Caco-2 (cell line): ENCODE measurements at places on chromosomes 7 and 10.
A peak's percentile ranks its signal among the peaks of the same experiment; 100 is the strongest.

DNA sequence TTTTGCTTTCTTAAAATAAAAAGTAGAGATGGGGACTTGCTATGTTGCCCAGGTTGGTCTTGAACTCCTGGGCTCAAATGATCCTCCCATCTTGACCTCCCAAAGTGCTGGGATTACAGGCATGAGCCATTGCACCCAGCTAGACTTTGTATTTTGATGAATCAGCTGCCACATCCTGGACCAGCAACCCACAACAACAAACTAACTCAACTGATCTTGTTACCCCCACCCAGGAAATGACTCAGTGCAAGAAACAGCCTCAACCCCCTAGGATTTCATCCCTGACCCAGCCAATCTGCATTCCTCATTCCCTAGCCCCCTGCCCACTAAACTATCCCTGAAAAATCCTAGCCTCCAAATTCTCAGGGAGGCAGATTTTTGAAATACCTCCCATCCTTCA lies 123.8 kb downstream of the IPMK start:
- DNase-seq: no peak

DNA sequence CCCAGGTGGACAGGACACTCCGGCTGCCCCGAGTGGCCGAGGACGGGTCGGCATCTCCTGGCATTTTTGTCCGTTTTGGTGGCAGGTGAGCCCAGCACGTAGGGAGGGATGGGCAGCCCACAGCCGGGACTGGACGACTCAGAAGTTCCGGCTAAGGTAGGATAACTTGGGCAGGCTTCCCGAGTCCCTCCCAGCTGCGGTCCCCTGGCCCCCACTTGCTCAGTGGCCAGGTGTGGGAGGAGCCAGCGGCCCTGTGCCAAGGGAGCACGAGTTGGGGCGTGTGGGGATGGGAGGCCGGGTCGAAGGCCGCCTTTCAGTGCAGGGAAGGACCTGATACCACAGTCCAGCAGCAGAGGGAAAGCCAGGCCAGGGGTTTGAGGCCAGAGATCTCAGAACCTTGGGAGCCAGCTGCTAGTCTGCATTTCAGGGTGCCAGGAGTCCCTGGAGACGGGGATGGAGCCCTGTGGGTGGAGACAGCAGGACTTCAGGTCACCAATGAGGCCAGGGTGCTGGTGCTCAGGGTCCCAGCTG lies 58.5 kb downstream of the PWWP2B start:
- DNase-seq: no peak

DNA sequence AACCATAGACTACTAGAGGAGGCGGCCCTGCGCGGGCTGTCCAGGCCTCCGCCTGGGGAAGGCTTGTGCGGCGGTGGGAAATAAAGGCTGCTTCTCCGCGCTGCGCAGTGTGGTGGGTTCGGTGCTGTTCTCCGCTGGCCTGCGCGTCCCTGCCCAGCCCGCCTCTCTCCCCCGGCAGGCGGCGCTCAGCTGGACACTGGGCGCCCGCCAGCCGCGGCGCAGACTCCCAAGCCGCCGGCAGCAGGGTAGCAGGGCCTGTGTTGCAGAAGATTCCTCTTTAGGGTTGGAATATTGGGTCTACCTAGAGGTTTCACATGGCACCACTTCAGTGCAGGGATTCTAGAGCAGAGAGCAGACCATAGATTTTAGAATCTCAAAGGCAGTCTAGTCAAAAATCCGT lies 66.1 kb upstream of the ZPBP start:
- no peak for DNase-seq

DNA sequence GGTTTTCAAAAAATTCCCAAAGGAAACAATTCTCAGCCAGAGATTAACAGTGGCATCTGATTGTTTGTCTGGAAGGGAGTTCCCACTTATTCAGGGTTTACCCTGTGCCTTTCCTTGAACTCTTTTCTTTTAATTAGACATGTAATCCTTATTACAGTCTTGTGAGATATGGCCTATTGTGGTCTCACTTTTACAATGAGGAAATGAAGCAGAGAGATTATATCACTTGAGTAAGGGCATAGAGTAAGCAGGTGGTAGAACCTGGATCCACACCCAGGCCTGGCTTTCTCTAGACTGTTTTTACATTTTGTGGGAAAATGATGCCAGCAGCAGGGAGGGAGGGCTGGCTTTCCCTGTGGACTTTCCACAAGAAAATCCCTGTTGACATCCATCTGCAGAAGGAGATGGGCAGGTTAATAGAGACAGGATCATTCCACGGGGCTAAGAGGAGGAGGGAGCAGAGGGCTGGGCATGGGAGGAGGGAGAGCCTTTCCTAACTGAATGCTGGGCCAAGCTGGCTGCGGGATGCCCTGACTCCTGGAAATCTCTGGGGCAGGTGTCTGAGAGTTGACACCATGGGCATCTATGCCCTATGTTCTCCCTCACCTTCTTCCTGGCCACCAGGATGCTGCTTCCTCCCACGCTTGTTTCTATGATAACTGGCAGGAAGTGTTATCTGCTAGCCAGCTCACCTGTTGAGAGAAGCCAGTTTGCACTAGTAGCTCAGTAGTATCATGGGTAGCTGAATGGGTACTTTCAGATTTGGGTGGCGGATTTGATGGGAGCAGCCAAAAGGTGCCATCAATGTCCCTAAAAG lies 28.7 kb upstream of the ARHGAP22 start:
- DNase-seq: no peak

DNA sequence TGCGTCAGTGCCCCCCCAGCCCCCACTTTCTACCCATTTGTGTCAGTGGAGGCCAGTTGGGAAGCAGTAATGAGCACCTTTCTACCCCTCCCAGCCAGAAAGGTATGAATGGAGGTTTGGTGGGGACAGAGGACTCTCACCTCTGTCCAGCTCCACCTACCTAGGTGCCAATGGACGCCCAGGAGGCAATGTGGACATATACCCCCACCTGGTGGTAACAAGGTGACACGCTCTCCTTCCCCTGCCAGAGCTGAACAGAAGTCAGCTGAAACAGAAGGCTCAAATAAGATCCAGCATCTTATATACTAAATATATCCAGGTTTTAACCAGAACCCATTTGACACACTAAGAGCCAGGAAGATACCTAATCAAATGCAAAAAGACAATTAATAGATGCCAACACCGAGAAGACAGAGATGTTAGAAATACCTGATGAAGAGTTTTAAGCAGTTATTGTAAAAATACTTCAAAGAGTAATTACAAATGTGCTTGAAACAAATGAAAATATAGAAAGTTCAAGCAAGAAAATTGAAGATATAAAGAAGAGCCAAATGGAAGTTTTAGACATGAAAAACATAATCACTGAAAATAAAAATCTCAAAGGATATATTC lies 18.4 kb upstream of the SORCS3 start:
- peak; percentile 59 for DNase-seq
